ENCODE measurements at places on chromosomes 1 and 21.

DNA sequence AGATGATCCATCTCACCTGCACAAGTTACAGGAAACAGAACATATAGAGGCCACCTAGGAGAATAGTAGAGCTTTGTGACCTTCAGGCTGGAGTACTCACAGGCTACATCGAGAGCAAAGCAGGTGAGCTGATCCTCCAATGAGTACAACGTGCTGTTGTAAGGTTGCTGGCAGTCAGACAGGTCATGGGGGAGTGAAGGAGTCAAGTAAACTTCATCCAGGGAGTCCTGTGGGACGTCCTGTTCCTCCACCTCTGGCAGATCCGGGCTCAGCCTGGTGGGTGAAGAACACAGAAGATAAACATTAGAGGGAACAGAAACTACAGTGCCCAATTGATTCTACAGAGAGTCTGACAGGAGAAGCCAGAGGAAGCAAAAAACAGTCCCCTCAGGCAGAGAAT, 62.5 kb downstream of the PRKAB2 start:
- DNase-seq: no peak

- DNase-seq: no peak
Observed at GRCh38 chr1:25245809-25246599, 1.2 kb downstream of the RSRP1 start.

DNA sequence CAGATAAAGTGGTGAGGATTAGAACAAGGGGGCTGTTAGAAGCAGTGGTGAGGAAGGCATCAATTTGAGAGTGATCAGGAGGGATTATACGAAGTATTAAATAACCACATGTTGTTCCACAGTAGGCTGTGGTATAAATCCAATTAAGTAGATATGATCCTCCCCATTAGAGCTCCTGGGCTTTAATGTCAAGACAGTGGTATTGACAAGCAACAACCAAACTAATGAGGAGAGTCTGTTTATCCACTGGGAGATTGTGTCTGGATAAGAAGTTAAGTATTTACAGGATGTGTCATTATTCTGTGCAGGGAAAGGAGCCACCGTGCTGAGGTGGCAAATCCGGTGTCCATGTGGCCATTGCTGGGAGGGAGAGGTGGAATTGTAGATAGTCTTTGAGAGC, 5.8 kb downstream of the ACTN2 start:
- DNase-seq: no peak

GRCh38 chr1:245856944-245857531, 650.0 kb downstream of the SMYD3 start:
- no peak for DNase-seq

DNA sequence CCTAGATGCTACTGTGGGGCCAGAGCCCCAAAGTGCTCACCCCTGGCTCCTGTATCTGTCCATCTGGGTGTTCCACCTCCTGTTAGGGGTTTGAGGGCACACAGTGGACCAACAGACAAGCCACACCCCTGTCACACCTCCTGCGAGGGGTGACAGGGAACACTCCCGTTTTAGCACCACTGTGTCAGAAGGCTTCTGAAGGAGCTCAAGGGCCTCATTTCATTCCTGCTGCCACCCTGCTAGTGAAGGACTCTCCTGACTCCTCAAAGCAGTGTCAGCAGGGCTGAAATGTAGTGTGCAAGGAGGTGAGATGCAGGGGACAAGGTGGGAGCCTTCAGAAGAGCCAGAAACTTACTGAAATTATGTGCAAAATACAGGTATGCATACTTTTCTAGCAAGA, 174.6 kb downstream of the GPATCH2 start:
- DNase-seq: no peak

DNA sequence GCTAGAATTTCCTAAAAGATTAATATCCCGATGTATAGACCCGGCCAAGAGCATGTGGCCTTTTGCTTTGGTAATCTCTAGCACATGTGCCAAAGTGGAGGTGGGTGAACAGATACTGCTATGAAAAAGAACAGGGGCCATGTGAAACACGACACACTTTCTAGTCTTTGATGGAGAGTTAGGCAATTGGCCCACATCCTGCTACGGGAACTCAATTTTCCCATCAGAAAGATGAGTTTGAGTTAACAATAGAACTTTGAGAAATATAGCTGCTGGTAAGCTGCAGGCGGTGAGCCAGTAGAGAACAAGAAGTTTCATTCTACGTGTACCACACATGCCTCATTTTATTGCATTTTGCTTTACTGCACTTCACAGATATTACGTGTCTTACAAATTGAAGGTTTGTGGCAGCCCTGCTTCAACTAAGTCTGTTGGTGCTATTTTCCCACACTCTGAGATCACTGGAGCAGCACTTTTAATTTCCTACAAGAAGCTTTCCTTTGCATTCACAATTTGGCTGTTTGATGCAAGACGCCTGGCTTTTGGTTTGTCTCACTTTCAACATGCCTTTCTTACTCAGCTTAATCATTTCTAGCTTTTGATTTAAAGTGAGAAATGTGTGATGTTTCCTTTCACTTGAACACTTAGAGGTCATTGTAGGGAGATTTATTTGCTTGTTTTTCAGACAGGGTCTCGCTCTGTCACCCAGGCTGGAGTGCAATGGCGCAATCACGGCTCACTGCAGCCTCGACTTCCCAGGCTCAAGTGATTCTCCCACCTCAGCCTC, 46.3 kb downstream of the HTR6 start:
- no peak for DNase-seq

DNA sequence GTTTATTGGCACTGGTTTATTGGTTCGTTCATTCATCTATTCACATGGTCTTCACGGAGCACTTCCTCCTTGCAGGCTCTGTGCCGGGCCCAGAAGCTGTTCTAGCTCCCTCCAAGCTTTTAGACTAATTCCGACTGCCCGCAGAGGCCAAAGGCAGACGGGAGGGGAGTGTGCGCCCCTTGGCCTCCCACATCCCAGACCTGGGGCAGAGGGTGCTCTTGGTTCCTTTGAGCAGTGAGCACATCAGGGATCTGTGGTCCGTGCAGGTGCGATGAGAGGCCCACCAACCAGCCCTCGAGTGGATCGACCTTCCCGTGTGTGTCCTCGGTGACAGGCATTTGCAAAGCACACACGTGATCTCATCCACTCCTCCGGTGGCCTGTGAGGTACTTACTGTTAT, 38.7 kb upstream of the TNFRSF1B start:
- no peak for DNase-seq

DNA sequence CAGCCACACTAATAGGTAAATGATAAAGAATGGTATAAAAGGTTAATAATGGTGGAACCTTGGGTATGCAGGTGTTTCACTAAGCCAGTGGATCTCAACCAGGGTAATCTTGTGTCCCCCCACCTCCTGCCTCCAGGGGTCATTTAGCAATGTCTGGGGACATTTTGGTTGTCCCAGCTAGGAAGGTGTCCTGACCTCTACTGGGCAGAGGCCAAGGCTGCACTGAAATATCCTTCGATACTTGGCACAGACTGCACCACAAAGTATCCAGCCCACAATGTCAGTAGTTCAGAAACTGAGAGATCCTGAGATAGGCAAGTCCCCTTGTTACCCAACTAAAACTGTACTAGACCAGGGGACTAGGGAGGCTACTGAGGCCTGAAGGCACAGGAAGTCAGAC, 113.6 kb upstream of the TIAM1 start:
- DNase-seq: no peak

GRCh38 chr1:232686346-232686745, 56.4 kb upstream of the SIPA1L2 start:
- DNase-seq: no peak

DNA sequence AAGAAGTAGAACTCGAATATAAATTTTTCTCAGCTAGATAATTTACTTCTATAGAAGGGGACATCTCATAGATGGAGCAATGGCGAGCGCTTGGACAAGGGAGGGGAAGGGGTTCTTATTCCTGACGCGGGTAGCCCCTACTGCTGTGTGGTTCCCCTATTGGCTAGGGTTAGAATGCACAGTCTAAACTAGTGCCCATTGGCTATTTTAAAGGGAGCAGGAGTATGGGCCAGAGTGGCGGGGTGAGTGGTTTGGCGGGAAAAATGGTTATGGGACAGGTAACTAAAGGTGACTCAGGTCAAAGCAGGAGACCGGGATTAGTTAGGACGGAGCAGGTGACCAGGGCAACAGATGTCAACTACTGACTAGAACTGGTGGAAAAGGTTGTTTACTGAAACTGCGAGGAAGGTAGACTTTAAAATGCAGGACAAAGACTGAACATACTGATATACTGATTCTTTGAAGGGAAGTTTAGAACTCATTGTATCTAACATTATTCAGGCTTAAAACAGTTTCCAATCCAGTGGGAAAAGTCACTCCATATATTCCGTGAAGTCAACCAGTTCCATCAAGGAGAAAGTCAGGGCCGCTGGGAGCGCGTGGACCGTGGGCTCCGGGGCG, 940 bp upstream of the ATAD3A start:
- no peak for DNase-seq

DNA sequence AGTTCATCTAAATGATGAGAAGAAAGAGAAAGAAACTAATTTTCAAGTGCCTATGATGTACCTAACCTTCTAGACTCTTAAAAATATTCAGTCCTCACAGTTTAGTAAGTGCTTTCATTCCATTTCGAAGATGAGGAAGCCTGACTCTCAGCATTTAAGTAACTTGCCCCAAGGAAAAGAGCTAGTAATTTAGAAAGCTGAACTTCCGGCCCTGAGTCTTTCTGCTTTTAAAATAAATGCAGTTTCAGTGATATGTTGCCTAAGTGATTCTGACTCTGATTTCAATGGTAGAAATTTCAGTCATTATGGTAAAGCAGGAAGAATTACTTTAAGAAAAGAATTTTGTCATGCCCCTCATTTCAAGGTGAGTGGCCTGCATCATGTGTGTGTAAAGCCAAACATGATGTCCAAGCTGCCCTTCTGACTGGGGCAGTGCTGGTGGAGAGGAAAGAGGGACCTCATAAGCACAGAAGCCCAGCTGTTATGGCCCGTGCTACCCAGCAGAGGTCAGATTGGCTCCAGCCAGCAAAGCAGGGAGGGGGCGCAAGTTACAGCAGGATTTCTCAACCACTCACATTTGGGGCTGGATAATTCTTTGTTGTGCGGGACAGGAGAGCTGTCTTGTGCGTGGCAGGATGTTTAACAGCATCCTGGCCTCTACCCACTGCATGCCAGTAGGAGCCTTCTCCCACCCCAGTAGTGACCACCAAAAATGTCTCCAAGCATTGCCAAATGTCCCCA, 10.7 kb downstream of the ATP1A4 start:
- no peak for DNase-seq

GRCh38 chr1:226549937-226550671, 1.5 kb downstream of the STUM start:
- no peak for DNase-seq

- no peak for DNase-seq
Observed at GRCh38 chr1:235532360-235532759, 28.1 kb upstream of the B3GALNT2 start.

DNA sequence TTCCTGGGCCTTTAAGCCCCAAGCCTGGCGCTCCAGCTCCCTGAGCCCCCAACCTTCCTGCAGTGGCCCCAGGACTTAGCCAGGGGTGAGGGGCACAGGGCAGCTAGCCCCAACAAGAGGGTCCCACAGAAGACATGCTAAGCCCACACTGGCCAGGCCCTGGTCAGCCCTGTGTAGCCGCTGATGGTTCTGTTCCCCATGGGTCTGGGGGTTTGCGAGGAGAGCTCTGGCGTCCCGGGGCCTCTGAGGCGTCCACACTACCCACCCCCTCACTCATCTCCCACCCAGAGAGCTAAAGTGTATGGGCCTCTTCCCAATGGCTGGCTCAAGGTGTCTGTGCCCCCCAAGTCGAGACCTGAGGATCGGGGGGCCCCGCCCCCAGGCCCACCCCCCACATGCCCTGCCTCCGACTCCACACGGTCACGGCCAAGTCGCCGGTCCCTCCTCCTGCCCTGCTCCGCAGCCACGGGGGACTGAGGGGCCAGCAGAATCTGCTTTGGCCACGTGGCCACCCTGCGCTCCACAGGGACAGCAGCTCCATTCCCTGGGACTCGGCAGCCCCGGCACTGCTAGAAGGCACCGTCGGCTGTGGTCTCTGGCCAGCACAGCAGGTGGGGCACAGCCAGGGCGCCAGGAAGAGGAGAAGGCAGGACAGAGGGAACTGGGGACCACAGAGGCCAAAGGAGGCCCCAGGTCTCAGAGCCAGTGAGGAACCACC, 7.8 kb downstream of the TNFRSF18 start:
- no peak for DNase-seq

GRCh38 chr1:10387677-10388386, 11.0 kb upstream of the PGD start:
- no peak for DNase-seq

Data from T-helper 1 cell (primary cell).